SJSA1 (cell line): ENCODE measurements at places on chromosomes 6 and 20. TPM values are rescaled to one million over a fixed set of nuclear protein-coding genes. Genes with fewer than 3 reads are reported as not detected.

DNA sequence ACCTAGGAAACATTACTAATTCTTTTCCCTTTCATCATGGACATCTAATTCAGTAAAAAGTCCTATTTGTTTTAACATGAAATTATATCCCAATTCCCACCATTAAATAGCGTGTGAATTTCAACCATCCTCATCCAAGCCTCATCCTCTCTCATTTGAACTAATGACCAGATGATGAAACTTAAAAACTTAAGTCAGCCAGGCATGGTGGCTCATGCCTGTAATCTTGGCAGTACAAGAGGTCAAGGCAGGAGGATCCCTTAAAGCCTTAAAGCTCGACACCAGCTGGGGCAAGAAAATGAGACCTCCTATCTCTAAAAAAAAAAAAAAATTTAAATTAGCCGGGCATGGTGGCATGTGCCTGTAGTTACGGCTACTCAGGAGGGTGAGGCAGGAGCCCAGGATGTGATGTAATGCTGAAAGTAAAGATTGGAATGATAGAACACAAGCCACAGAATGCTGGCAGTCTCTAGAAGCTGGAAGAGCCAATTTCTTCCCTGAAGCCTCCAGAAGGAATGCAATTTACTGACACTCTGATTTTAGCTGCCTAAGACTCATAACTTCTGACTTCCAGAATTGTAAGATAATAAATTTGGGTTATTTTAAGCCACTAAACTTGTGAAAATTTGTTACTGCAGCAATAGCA, 27.1 kb upstream of the HAO1 start:
- no peak for DNase-seq

DNA sequence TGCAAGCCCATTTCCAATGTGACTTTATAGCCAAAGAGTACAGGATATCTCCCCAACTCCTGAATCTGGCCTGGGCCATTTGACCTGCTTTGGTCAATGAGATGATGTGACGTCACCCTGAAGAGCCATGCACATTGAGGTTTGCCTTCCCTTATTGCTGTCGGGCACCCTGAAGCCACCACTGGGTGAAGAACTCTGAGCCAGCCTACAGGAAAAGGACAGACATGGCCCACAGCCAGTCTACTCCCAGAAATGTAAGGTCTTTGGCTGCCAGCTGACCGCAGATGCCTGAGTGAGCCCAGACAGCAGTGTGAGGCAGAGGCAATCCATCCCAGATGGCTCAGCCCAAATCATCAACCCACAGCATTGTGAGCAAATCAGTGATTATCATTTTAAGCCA, 3.7 kb upstream of the SYNDIG1 start:
- DNase-seq = no peak

DNA sequence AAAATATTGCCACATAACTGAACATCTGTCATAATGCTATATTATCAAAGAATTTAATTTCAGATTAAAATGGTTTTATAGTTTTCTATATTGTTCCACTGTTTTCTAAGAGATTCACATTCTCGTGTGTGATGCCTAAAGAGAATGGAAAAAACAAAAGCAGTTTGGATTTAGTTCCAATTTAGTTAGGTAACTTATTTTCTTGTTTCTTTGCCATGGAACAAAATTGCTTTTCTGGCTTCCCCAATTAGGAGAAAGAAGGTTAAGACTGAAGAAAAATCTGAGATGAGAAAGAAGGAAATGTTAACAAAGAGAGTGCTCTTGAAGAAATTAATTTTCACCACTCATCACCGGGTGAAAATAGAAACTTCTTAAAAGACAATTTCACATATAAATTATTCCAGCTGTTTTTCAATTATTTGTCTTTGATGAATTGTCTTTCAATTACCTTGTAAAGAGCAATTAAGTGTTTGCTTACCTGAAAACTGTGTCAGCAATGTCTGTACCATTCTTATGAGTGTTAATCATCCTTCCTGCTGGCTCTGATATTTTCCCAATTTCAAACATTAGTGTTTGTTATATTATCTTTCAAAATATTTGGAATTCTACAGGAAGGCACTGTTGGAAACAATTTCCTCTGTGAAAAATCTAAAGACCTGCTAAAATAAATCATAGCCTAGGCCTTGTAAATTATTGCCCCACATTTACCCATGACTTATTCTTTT, 19.5 kb downstream of the PHACTR2 start:
- no peak for DNase-seq

GRCh38 chr20:1955217-1955616, 38.6 kb downstream of the PDYN start:
- DNase-seq = no peak

MAPK13 gene
- not detected in 2 replicates for total RNA-seq

GRCh38 chr20:53141201-53142050, 169.3 kb downstream of the TSHZ2 start:
- DNase-seq = no peak
